ENCODE measurements at places on chromosomes 7 and 10.

DNA sequence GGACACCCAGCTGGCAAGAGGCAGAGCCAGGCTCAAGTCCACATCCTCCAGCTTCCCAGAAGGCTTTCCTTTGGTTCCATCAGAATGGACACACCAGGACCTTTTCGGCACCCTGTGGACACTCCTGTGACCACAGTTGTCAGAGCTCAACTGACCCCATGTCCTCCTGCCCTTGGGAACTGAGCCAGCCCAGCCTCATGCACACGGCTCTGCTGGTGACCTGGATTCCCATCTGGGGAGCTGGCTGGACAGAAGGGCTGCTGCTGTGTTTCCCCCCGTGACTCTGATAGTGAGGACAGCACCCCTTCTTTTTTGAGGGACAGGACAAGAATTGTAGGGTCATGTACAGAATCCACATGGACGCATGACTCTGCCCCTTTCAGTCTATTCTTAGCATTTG lies 289.2 kb downstream of the WDR37 start:
- DNase-seq, result no peak

- DNase-seq, result no peak
These were observed 85.7 kb downstream of the HOXA1 start for GRCh38 chr7:27010068-27010467.

GRCh38 chr7:23261843-23262452 lies 15.4 kb downstream of the GPNMB start:
- no peak for DNase-seq

DNA sequence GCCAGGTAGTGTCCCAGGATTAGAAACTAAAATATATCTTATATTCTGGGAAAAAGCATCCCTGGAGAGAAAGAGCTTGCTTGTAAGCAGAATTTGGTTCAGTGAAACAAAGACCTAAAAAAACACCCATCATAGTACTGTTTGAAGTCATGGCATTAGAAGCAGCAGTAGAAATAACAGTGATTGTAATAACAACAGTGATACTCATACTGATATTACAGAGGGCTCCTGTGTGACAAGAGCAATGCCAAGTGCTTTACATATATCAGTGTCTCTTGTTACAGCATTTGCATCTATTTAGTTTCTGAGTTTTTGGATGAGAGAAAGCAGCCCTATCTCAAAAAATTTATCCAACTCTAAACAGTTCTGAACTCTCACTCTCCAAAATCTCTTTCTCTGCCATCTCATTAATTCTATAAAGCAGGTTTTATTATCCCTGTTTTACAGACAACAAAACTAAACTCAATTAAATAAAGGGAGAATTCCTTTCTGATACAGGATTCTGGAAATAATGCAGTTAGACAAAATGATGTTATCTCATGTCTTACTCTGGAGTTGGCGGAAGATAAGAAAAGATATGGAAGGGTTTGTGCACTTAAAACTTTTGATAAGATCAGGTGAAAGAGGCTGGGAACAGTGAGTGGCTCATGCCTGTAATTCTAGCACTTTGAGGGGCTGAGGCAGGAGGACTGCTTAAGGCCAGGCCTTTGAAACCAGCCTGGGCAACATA lies 146.5 kb upstream of the AOAH start:
- DNase-seq, result no peak

DNA sequence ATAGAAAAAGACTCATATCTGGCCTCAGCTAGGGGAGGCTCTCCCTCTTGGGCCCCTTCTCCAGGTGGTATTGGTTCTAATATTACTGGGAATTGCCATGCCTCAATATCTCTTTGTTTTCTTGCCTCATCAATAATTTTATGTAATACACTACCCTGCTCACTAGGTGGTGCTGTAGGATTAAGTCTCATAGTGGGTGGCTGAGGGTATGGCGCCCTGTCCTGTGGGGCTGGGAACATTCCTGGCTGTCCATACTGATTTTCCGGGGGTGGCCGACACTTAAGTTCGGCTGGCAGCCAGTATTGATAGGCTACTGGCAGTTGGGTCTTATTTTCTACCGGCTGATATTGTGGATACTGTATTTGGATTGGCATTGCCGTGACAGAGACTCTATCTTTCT lies 9.0 kb upstream of the TAS2R3 start:
- no peak for DNase-seq
